Neural crest cell (in vitro differentiated cells): ENCODE measurements at places on chromosomes 12 and 14.

DNA sequence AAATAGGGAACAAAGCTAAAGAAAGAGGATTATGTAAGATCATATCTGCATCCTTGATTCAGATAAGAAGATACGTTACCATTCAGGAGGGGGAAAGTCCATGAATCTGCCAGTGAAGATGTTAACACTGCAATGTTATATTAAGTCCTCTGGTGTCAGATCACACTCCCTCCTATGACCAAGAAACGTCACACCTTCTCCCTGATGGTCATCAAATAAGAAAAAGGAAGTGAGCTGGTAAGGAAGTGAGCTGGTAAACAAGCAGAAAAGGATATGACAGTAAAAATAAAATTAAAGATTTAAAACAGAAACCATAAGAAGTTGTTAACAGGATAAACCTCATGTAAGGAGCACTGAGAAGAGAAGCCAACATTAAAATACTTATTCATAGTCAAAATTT is 340.2 kb downstream of the SEC23A start:
- DNase-seq = no peak

GRCh38 chr12:127774828-127775227 is 492.1 kb upstream of the TMEM132C start:
- DNase-seq = no peak

GRCh38 chr14:22388669-22389595 is 200.1 kb downstream of the DAD1 start:
- DNase-seq = no peak

DNA sequence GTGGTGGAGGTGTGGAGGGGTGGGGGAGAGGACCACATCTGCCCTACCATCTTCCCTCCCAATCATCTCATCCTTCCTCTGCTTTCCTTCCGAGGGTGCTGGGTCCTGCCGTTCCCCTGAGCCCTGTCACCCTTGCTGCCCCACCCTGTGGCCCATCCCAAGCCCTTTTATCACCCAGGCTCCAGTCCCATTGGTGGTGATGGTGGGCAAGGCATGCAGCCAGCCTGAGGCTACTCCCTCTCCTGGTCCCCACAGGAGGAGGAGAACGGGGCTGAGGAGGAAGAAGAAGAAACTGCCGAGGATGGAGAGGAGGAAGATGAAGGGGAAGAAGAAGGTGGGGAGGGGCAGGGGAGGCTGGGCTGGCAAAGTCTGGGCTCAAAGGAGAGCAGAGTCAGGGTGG is 2.7 kb upstream of the LAG3 start:
- no peak for DNase-seq

GRCh38 chr12:51522696-51523095 is 68.3 kb upstream of the SCN8A start:
- DNase-seq = no peak

DNA sequence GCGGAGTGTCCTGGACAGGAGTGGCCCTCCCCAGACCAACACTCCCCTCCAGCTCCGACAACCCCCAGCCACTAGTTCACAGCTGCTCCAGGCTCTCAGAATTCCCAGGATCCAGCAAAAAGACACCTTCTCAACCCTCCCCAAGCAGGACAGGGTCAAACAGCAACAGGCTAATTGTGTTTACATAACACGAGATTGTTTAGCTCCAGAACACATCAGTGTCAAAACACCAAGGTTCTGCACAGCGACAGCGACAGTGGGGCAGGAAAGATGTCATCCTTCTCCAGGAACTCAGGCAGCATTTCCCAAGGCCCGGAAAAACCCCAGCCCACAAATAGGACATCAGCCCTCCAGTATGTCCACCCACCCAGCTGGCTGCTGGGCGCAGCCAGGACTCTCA is 16.5 kb downstream of the ITPK1 start:
- no peak for DNase-seq

DNA sequence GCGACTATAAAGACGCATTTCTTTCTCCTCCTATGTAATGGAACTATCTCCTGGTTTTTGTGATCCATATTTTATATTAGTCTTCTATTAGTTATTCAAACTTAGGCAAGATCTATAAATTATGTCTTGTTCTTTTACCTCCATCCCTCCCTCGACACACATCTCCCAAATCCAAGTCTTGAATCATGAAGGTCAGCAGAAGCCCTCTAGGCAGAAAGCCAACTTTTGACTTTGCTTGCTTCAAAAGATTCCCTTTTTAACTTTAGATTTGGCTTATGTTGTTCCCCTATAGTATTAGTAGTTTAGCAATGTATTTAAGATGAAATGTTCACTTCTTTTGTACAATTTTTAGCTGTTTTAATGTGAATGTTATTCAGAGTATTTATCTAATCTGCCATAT is 689.8 kb downstream of the SLC6A15 start:
- no peak for DNase-seq

GRCh38 chr14:53710615-53711014 is 246.0 kb downstream of the BMP4 start:
- DNase-seq = no peak

- no peak for DNase-seq
These were observed 350.8 kb downstream of the RPL10L start for GRCh38 chr14:46300765-46301164.

- DNase-seq = no peak
These were observed 17.7 kb downstream of the CLEC2D start for GRCh38 chr12:9687228-9687627.

DNA sequence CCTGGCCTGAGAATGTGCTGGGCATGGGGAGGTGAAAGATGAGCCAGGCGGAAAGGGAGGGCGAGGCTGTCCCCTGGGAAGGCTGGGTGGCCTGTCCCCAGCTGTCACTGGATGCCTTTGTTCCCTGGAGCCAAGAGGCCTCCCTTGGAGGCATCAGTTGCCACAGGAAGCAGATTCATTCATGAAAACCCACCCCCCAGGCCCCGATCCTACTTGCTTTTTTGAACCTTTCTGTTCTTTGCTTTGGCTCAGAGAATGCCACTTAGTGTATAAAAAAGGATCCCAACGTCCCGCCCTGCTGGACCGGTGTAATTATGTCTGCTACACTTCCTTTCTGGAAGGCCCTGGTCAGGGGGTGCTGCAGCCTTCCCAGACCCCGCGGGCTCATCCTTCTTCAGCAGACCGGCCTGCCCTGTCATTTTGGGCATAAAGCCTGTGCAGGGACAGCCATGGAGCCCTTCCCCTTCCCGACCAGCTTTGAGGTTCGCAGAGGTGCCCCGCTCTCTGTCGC is 220.2 kb downstream of the SLC41A2 start:
- DNase-seq = peak; percentile 18

GRCh38 chr12:100741084-100741711 is 53.4 kb upstream of the ANO4 start:
- DNase-seq = no peak

DNA sequence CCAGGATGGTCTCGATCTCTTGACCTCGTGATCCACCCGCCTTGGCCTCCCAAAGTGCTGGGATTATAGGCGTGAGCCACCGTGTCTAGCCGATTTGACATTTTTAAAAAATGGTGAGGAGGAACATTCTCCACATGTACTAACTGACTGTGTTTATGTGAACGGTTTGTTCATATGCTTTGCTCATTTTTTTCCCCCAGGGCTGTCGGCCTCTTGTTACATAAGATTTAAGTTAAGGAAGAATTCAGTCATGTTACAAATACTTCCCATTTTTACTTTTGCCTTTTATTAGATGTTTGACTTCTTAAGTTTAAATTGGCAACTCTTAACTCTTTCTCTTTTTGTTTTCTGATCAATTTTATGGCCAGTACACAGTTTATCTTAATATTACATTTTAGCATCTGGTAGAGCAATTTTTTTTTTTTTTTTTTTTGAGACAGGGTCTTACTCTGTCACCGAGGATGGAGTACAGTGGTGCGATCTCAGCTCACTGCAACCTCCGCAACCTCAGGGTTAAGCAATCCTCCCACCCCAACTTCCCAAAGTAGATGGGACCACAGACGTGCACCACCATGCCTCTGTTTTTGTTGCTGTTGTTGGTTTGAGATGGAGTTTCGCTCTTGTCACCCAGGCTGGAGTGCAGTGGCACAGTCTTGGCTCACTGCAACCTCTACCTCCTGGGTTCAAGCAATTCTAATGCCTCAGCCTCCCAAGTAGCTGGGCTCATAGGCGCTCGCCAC is 9.6 kb downstream of the GNS start:
- DNase-seq = no peak

- DNase-seq = no peak
These were observed 8.8 kb downstream of the VSX2 start for GRCh38 chr14:74248017-74248416.

- no peak for DNase-seq
These were observed 87.2 kb upstream of the FGD4 start for GRCh38 chr12:32312049-32312670.

- DNase-seq = no peak
These were observed 14.0 kb upstream of the FBXO33 start for GRCh38 chr14:39446131-39446744.

GRCh38 chr12:607541-608001 is 55.7 kb downstream of the NINJ2 start:
- no peak for DNase-seq

DNA sequence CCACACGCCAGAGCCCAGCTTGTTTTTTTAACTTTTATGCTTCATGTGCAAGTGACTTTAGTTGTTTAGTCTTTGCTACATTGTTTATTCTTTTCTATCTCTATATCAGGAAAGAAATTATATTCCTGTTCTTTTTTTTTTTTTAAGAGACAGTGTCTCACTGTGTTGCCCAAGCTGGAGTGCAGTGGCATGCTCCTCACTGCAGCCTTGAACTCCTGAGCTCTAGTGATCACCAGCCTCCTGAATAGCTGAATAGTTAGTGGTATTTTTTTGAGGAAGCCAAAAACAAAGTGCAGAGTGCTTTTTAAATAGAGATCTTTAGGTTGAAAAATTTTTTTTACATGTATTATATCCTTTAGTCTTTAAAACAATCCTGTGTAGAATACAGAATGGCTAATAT is 58.2 kb downstream of the ETNK1 start:
- DNase-seq = no peak

DNA sequence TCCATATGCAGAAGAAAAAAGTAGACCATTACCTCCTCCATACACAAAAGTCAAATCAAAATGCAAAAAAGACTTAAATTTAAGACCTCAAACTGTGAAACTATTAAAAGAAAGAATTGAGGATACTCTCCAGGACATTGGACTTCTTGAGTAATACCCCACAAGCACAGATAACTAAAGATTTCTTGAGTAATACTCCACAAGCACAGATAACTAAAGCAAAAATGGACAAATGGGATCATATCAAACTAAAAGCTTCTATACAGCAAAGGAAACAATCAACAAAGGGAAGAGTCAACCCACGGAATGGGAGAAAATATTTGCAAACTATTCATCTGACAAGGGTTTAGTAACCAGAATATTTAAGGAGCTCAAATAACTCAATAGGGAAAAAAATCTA is 427.9 kb downstream of the CCDC91 start:
- DNase-seq = no peak

- no peak for DNase-seq
These were observed 2.4 kb downstream of the LRIG3 start for GRCh38 chr12:58917699-58918468.

- DNase-seq = no peak
These were observed 155.4 kb downstream of the C12orf75 start for GRCh38 chr12:105485921-105486320.

DNA sequence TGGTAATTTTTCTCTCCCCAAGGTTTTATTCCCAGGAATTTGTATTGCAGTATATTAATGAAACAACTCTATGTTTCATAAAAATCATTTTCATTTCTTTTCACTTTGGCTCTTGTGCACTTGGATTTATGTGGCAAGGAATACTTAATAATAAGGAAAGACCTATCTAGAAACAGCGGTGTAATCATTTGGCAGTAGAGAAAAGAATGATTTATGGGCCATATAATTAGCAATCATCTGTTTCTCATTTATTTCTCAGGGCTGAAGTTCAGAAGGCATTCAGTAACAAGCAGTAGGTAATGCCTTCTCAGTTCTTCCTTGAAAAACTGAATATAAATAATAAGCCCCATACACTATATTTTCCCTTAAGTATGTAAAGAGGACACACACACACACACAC is 172.6 kb downstream of the ANO4 start:
- DNase-seq = no peak

- DNase-seq = no peak
These were observed 6.1 kb downstream of the HOXC5 start for GRCh38 chr12:54038871-54039414.

DNA sequence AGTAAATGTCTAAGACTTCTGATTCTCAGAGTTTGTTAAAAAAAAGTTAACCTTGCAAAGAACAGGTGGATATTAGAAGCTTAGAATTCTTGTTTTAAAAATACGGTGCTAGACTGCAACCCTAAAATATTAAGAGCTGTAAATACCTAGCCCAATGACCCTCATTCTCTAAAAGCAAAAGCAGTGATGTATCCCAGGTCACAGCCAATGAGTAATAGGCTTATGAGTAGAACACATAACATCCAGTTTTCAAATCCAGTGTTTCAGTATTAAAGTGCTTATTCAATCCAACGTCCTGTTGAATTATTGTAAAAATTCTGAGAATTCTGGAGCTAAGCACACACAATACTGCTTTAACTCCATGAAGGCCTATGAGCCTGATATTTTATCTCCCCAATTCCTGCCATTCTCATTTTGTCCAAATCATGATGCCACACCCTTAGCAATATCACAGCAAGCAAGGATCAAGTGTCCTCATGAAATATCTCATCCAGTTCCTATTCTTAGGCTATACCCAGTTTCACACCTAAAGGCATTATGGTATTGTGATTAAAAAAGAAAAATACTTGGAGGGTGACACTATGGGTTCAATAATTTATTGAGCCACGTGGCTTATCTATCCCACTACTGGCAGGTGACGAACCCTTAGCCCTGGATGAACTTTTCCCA is 15.3 kb upstream of the ARID4A start:
- no peak for DNase-seq

DNA sequence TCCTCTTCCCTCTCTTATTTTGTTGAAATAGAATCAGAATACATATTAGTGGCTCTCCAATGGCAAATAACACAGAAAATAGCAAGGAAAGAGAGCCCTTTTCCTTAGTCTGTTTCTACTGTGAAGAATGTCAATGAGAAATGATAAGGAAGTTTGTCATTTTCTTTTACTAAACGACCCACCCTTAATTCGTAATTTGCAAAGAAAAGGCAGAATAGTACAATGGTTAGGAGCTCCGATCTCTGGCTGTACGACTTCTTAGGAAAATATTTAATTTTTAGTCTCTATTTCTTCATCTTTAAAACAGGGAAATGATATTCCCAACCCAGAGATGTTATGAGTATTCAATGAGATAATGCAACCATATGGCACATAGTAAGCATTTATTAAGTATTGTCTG is 6.0 kb downstream of the PAX9 start:
- DNase-seq = no peak

DNA sequence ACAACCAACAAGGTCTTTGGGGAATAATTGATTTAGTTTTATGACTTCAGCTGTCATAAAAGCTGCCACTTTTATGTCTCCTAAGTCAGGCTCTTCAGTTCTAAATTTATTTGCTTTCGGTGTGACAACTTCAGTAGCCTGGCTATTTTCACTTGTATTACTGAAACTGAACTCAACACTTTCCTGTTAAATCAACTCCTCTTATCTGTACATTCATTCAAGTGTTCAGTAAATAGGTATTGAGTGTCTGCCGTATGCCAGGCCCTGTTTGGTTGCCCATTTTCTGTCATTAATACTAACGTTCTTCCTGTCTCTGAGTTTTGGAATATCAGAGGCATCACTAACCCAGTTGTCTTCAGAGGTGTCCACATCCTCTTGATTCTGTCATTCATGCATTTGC is 7.5 kb downstream of the UTP20 start:
- DNase-seq = no peak

- no peak for DNase-seq
These were observed 173.5 kb downstream of the CHST11 start for GRCh38 chr12:104630230-104630670.
